ENCODE measurements at places on chromosomes 13 and 19.

DNA sequence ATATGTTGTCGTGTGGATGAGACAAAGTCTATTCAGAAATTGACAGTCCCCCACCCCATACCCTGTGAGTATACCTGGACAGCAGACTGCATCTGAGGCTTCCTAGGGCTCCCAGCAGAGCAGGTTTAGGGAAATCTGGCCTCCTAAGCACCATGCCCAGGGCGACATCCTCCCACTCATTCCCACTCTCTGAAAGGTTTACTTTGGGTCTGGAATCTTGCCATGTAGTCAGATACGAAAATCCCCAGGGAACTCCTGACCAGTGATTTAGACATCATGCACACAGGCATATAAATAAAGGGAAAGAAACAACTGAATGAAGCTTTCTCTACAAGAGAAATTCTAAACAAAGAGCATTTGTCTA, 717 bp upstream of the NALCN start:
- DNase-seq, result no peak

DNA sequence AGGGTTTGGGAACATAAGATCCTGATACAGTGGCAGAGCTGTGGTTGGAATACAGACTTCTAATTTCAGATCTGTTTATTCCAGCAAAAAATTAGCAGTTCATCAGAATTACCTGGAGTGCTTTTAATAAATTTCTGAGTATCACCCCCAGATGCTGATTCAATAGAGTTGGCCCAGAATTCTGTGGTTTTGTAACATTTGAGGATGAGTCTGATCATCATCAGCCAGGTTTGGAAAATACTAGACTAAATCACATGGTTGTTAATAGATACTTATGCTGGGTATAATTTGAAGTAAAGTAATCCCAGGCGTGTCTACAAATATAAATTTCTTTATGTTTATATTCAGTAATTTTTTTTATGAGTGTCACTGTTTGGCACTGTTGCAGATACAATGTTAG, 4.8 kb downstream of the USPL1 start:
- DNase-seq, result no peak

- no peak for DNase-seq
Measured at GRCh38 chr13:51252954-51253532, 30.8 kb downstream of the FAM124A start.

DNA sequence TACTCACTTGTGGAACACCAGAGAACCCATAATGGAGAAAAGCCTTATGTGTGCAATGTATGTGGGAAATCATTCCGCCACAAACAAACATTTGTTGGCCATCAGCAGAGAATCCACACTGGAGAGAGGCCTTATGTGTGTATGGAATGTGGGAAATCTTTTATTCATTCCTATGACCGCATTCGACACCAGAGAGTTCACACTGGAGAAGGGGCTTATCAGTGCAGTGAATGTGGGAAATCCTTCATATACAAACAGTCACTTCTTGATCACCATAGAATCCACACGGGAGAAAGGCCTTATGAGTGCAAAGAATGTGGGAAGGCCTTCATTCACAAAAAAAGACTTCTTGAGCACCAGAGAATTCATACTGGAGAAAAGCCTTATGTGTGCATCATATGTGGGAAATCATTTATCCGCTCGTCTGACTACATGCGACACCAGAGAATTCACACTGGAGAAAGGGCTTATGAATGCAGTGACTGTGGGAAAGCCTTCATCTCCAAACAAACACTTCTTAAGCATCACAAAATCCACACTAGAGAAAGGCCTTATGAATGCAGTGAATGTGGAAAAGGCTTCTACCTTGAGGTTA, 10.9 kb downstream of the ZNF549 start:
- no peak for DNase-seq

Data from T-helper 2 cell (primary cell).